ENCODE measurements at places on chromosomes 7 and 10.

DNA sequence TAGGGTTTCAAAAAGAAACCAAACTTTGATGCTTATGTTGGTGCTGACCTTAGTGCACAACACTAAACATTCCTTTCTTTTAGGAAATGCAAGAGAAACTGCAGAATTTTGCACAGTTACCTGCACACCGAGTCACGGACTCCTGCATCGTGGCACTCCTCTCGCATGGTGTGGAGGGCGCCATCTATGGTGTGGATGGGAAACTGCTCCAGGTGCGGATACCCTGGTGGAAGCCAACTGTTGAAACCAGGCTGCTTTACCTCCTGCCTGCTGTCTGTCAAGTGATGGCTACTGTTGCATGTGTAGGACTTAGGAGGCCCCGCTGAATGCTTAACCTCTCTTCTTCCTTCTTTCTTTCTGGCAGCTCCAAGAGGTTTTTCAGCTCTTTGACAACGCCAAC, 11.7 kb downstream of the CASP2 start:
- H3K4me3 ChIP-seq, result no peak overlapping the region
- H3K27me3 ChIP-seq, result no peaks in the 10 kb centered on the region
- H3K27ac ChIP-seq, result no peak overlapping the region
- H3K4me1 ChIP-seq, result peaks cover 27% of the 10 kb centered on the region
- peaks cover 77% of the 10 kb centered on the region for H3K36me3 ChIP-seq

GRCh38 chr7:48299580-48300169, 128.4 kb downstream of the ABCA13 start:
- H3K27me3 ChIP-seq, result no peaks in the 10 kb centered on the region
- no peaks in the 10 kb centered on the region for H3K4me1 ChIP-seq
- DNase-seq, result peak; percentile 36

DNA sequence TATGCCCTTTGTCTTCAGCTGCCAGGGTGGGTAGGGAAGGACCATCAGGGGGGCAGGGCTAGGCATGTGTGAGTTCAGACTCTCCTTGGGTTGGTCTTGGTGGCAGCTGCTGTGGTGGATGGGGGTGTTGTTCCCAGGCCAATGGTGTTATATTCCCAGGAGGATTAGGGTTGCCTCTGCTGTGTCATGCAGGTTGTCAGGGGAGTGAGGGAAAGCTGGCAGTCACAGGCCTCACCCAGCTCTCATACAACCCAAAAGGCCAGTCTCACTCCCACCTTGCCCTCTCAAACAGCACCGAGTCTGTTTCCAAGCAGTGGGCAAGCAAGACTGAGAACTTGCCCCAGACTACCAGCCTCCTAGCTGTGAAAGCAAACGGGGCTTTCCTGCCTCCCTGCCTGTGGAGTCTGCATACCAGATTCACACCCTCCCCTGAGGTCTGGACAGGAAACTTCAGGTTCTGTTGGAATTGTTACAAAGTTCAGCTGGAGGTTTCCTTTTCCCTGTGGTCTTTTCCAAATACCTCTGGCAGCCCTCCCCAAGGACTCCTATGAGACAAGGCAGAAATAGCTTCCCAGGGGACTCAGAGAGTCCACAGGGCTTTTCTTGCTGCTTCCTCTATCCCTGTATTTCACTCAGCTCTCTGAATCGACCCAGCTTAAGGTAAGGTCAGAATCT, 1.4 kb downstream of the HYAL4 start:
- H3K27me3 ChIP-seq, result no peaks in the 10 kb centered on the region
- no peaks in the 10 kb centered on the region for H3K4me1 ChIP-seq
- H3K36me3 ChIP-seq, result no peaks in the 10 kb centered on the region
- no peak for DNase-seq
- H3K4me3 ChIP-seq, result no peak overlapping the region

DNA sequence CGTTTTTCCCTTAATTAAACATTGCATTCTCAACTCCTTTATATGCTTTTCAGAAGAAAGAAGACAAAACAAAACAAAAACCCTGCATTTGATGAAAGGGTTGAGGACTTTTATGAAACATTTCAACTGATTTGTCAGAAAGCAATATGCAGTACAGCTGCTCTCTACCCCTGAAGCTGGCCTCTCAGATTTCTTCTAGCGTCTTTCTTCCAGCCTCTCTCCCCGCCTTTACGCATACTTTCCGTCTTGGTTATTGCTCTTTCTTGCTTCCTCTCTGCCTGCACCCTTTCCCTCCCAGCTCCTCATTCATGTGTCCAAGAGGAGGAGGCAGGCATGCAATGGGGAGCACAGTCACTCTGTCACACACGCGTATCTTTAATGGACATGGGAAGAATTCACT, 91.0 kb upstream of the COL1A2 start:
- no peak for DNase-seq
- no peaks in the 10 kb centered on the region for H3K27me3 ChIP-seq
- peak overlapping the region; percentile 86 for H3K27ac ChIP-seq

GRCh38 chr10:84244651-84245270, at the start of gene RGR:
RGR (plus strand) TSS chr10:84245053; CDS start chr10:84245091, 38 bp downstream.
- no peaks in the 10 kb centered on the region for H3K4me1 ChIP-seq
- H3K27me3 ChIP-seq, result no peaks in the 10 kb centered on the region
- no peak within 1 kb of the TSS for H3K4me3 ChIP-seq
- no peak within 1 kb of the TSS for H3K27ac ChIP-seq
- no peaks in the 10 kb centered on the region for H3K36me3 ChIP-seq

DNA sequence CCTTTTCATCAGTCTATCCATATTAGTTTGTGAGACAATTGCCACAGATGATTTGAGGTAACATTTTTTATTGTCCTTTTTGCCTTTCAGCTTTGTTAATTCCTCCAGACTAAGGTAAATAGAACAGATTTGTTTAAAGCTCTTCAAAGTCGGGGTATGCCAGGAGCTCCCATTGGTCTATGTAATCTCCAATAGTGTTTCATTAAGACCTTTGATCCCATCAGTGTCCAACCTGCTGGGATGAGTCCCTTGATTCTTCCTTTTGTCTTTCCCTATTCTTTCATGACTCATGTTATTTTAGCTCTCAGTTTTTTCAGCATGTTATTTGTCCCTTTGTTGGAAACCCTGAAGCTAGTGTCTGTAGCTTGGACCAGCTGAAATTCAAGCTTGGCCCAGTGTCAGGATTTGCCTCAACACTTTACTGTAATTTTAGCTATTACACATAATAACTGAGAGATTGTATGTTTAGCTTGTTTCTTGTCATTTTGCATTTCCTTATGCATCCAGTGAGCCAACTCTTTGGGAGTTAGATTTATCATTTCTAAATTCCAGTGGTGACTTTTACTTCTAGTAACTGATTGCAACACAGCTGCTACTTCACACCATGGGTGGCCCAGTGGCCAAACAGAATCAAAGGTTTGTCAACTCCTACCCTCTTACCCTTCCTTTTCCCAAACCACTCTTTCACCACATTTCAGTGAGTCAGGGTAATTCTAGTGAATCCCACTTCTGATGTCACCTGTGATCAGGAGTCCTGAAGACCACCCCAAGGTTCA, 15.3 kb downstream of the AGBL3 start:
- H3K36me3 ChIP-seq, result no peaks in the 10 kb centered on the region
- H3K4me1 ChIP-seq, result peaks cover 1% of the 10 kb centered on the region
- no peaks in the 10 kb centered on the region for H3K27me3 ChIP-seq
- H3K4me3 ChIP-seq, result no peak overlapping the region
- H3K27ac ChIP-seq, result no peak overlapping the region

DNA sequence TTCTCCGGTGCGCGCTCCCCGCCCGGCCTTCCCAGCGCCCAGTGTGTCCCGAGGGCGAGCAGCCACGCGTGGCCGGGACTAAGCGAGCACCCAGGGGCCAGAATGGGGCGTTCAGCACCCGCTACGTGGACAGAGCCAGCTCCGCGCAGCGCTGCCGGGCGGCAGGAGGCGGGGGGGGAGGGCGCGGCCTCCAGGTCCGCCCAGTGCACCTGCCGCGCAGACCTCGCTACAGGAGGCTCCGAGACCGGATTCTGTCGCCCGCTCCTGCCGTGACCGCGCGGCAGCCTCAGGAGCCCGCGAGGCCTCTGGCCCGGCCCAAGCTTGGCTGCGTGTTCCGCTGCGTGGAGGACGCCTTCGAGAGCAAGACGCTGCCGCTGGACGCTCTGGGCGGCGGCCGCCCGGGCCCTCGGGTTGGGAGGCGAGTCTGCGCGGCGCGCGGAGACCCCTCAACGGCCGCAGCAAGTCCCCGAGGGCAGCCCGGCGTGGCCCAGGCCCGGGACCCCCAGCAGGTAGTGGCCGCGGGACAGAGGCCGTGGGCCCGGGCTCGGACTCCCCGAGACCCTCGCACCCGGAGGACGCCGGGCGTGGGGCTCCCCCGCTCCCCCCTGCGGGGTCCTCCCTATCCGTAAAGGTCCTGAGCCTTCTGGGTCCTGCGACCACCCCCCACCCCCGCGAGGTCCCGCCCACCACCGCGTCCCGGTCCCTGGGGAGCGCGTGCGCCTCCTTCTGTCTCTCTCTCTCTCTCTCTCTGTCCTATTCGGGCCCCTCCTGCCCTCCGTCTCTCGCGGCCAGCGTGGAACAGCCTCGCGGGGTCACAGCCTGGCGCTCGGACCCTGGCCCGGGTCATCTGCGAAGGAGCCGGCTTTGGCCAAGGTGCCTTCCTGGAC, 904 bp upstream of the DPYSL4 start:
- H3K27me3 ChIP-seq, result peaks cover 77% of the 10 kb centered on the region
- H3K27ac ChIP-seq, result no peak overlapping the region
- peaks cover 28% of the 10 kb centered on the region for H3K4me1 ChIP-seq
- DNase-seq, result no peak

DNA sequence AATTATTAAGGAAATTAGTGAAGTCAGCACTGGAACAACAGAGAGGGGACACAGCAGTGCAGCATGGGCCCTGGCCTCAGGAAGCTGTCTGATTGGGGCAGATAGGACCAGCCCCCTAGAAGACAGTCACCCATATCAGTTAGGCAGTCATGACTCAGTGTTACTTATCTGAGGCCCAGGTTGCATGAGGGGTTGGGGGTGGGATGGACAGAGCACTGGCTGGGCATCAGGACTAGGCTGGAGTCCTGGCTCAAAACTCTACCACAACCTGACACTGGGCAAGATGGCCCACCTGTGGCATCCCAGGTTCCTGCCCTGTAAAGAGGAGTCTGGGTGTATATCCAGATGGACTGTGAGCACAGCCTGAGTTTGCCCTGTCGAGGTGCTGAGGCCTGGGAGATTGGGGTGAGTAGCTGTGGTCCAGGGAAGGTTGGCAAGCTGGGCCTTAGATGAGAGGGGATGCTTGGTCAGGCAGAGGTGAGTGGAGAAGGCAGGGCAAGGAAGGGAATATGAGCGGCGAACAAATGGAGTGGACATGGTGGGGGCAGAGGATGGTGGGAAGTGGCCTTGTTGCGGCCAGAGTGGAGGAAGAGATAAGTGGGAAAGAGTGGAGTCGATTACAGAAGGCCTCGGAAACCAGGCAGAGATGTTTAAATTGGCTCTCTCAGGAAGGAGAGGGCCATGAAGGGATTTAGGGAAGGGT, 37.5 kb downstream of the HK1 start:
- H3K4me1 ChIP-seq, result no peaks in the 10 kb centered on the region
- no peak overlapping the region for H3K27ac ChIP-seq
- no peak overlapping the region for H3K4me3 ChIP-seq
- H3K27me3 ChIP-seq, result no peaks in the 10 kb centered on the region

- no peak for DNase-seq
- H3K36me3 ChIP-seq, result no peaks in the 10 kb centered on the region
- no peaks in the 10 kb centered on the region for H3K4me1 ChIP-seq
- no peak overlapping the region for H3K4me3 ChIP-seq
- no peak overlapping the region for H3K27ac ChIP-seq
Observed at GRCh38 chr10:8066124-8066523, 11.6 kb downstream of the GATA3 start.

- H3K4me3 ChIP-seq, result no peak overlapping the region
- no peaks in the 10 kb centered on the region for H3K36me3 ChIP-seq
Observed at GRCh38 chr10:1381339-1381738, 325.2 kb downstream of the WDR37 start.

DNA sequence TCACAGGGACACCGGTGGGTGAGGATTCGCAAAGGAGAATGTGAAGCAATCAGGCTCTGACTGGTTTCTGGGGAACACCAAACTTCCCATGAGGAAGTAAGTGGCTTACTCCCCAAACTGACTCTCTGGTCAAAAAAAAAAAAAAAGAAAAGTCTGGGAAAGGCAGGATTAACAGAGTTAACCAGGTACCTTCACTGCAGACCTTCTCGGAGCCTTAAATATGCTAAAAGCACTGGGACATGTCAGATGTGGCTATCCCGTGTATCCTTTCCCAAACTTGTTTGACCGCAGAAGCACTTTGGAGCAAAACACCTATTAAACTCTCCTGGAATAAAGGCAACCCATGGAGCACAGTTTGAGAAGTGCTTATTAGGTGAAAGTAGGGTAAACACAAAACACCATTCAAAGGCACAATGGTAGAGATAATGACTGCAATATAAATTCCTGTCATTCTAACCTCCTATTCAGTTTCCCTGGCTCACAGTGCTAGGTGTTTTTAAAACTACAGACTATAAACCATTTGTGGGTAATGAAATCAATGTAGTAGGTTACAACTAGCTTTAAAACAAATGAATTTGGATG, 44.1 kb upstream of the MXI1 start:
- H3K4me1 ChIP-seq, result no peaks in the 10 kb centered on the region
- DNase-seq, result no peak

DNA sequence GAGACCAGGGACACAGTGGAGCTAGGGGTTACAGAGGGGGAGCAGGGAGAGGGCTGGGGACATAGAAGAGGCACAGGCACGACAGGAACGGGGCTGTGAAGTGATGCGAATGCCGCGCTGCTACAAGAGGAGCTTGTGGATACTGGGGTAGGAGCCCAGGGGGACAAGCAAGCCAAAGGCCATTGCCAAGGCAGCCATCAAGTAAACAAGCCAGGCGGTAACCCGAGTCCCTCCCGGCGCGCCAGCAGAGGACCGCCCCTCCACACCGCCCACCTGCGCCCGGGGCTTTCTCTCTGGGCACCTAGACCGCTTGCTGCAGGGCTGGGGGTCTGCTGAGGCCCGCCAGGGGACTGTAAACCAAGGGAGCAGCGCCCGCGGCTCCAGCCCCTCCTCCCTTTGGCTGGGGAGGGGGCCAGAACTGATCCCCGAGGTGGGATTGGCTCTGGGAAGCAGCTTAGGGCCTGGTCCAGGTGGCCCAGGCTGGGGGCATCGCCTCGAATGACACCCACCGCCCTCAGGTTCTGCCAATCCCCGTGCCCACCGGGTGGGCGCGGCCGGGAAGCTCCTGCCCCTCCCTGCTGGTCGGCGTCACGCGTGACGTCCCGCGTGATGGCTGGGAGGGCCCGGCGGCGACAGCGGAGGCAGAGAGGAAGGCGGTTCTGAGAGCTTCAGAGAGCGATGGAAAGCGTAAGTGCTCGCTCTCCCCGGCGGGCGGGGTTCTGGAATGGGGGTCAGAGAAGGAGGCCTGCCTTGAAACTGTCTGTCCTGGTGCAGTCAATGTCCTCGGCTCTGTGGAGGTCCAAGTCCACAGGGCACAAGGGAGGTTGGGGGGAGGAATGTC, 982 bp downstream of the SFXN3 start:
- peak overlapping the region; percentile 69 for H3K4me3 ChIP-seq
- peak; percentile 87 for DNase-seq
- H3K4me1 ChIP-seq, result no peaks in the 10 kb centered on the region
- no peaks in the 10 kb centered on the region for H3K27me3 ChIP-seq

GRCh38 chr7:158802535-158803366, 26.6 kb downstream of the ESYT2 start:
- peak overlapping the region; percentile 63 for H3K27ac ChIP-seq
- no peaks in the 10 kb centered on the region for H3K27me3 ChIP-seq
- DNase-seq, result no peak
- H3K4me3 ChIP-seq, result no peak overlapping the region
- peaks cover 60% of the 10 kb centered on the region for H3K4me1 ChIP-seq

- H3K36me3 ChIP-seq, result no peaks in the 10 kb centered on the region
- H3K4me3 ChIP-seq, result no peak overlapping the region
- DNase-seq, result no peak
- no peaks in the 10 kb centered on the region for H3K27me3 ChIP-seq
- H3K4me1 ChIP-seq, result no peaks in the 10 kb centered on the region
Observed at GRCh38 chr7:128801003-128801402, 9.2 kb downstream of the CCDC136 start.
